ENCODE measurements at places on chromosomes 4 and X.
A peak's percentile ranks its signal among the peaks of the same experiment; 100 is the strongest.

- no peak for DNase-seq
Observed at GRCh38 chr4:24662542-24662941, 78.2 kb upstream of the DHX15 start.

- no peak for DNase-seq
Observed at GRCh38 chrX:133384454-133384853, 30.8 kb downstream of the GPC4 start.

GRCh38 chr4:95293014-95293413, 255.8 kb downstream of the UNC5C start:
- no peak for DNase-seq

GRCh38 chr4:20983763-20984575, 283.7 kb downstream of the PACRGL start:
- DNase-seq: no peak

DNA sequence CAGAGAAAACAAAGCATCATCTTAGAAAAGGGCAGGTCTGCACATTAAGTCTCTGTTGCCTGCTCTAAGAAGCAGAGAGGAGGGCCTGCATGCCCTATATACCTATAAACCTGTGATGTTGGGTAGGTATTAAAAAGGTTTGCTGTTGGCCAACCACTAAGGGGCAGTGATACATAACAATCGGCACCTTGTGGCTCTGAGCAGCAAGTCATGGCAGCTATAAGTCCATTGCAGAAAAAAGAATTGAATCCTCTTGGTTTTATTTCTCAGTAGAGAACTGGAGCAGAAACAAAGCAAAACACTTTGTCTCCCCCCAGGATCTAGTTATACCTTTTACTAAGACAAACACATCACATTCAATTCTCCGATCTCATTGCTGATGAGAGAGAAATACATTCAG, 1364.4 kb downstream of the STIM2 start:
- peak; percentile 57 for DNase-seq

- DNase-seq: no peak
Observed at GRCh38 chrX:71923516-71923915, 12.9 kb downstream of the NHSL2 start.

DNA sequence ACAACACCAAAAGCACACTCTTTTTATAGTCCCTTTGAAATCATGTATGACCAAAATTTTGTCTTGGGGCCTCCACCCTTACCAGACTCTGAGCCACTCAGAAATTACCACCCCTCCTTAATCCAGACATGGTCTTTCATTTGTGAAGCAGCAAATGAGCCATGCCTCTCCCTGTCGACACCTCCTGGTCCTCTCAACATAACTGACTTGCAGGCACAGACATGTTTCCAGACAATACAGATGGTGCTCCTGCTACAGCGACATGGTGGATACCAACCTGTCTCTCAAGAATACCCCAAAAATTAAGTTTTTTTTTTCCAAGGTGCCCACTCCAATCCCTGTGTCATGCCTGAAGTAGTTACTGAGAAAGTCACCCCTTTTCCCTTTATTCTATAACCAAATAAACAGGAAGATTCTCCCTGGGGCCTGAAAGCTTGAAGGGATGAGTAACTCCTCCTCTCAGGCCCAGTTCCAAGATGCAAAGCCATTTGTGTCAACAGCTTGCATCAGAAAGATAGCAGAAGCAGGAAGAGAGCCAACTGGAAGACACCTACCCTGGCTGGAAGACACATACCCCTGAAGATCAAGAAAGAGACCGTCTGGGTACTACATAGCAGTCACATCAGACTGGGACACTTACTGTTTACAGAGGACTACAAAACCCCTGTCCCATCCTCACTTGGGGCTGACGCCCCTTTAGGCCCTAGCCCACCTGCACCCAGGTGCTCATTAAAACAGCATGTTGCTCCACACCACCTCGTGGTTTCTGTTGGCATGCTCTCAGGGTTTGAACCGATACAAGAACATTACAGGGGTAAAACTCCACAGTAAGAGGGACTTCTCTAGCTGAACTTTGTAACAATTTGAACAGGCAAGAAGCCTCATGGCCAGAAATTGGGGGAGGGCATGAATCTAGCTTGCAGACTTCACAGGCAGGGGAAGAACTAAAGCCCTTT, 5.5 kb upstream of the UGT2B17 start:
- peak; percentile 4 for DNase-seq

DNA sequence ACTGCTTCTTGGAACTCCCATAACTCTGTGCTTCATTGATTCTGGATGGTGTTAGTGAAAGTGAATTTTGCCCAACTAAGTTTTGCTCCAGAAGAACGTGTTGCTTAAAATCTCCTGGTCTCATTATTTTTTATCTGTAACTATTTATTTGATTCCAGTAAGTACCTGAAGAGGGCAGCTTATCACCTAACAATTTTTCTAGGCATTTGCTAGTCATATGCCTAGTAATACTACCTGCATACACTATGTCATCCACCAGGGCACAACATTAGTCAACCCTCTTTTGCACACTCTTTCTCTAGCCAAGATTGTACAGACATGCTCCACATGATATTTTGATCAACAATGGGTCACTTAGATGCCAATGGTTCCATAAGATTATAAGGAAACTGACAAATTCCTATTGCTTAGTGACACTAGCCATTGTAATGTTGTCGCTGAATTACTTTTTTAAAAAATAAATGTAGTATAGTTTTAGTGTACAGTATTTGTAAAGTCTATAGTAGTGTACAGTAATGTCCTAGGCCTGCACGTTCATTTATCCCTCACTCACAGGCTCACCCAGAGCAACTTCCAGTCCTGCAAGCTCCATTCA, 499.9 kb upstream of the AADAT start:
- peak; percentile 67 for DNase-seq

DNA sequence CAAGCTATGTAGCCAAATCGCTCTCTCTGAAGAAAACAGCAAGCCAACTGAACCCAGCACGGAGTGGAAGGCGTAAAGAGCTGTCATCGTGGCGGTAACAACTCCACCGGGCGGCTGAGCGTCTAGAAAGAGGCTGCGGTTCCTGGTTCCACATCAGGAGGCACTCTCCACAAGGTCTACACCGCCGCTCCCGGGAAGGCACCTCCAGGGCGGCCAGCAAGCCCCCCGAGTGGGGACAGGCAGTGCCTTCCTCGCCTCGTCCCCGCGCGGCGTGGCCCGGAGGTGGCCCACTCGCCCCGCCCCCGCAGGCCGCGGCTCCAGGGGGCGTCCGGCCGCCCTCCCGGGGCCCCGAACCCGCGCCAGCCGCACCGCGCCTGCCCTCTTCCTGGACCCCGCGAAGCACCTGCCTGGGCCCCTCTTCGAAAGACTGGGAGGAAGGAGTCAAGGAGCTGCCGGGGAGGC, 755 bp downstream of the KLHL8 start:
- peak; percentile 42 for DNase-seq

- peak; percentile 1 for DNase-seq
Observed at GRCh38 chr4:78829296-78829695, 53.1 kb downstream of the BMP2K start.

DNA sequence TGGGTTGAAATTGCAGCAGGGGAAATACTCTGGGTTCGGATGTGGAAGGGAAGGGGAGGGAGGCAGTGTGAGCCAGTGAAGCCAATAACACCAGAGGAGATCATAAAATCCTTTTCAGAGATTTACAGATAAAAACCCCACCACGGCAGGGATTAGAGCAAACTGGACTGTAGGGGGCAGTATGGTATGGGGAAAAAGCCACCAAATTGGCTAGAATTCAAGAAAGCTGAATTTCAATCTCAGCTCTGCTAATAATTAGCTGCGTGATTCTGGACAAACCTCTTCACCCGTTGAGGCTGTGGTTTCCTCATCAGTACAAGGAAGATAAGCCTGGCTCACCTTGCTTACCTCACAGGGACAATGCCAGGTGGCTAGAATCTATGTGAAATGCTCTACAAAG, 108.1 kb downstream of the ATG4A start:
- peak; percentile 61 for DNase-seq

GRCh38 chr4:7462509-7462971, 27.8 kb upstream of the PSAPL1 start:
- peak; percentile 28 for DNase-seq

DNA sequence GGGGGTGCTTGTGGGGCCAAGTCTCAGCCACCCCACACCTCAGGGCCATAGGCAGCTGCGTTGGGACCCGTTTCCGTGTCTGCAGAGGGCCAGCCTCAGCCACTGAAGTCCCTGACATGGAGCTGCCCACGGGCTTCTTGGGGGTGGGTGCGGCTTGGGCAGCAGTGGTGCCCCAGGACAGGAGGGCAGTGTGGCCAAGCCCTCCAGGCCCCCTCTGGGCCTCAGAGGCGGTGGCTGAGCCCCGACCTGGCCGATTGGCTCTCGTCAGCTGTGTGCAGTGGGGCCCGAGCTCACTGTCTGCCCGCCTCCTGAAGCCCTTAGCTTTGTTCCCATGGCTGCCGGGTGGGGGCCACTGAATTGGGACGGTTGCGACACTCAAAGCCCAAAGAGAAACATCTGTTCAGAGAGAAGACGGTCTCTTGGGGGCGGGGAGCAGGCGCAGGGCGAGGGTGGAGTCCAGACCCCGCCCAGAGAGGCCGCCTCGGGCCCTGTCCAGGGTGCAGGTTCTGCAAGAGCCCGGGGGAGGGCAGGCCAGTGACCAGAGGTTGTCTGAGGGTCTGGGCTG, 9.1 kb downstream of the FGFR3 start:
- DNase-seq: no peak

GRCh38 chrX:27086237-27086636, 376.9 kb downstream of the PPP4R3C start:
- DNase-seq: no peak

DNA sequence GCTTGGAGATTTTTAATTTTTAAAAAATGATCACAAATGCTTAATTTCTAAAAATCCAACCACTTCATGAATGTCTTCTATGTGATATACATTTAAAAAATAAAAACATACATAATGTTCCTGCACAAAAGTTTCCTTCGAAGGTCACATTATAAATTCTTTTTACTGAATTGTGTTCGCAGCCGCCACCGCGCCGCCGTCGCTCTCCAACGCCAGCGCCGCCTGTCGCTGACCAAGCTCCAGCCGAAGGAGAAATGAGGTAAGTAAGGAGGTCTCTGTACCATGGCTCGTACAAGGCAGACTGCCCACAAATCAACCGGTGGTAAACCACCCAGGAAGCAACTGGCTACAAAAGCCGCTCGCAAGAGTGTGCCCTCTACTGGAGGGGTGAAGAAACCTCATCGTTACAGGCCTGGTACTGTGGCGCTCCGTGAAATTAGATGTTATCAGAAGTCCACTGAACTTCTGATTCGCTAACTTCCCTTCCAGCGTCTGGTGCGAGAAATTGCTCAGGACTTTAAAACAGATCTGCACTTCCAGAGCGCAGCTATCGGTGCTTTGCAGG, 48.8 kb upstream of the NEUROG2 start:
- DNase-seq: no peak

DNA sequence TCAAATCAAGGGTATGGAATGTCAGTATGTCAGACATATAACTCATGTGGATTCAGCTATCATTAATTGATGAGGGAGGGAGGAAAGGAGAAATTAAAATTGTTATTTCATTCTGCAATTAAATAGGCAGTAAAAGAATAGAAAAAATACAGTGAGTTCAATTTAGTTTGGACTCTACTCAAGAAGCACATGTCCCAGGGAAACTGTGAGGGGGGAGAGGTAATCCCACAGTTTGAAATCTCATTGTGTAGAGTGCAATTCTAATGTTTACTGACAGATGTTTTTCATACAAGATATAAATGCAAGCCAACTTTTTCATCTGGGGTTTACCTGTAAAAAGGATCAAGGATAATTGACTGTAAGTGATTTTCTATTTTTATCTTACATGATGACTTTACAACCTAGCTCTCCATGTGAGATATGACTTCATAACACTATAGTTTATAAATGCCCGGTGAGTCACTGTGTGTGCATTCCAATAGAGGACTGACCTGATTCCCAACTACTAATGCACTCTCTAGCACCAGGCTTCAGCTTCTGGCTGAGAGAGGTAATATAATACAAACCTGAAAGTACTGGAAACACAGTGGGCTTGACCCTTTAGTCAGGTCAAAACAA, 35.2 kb upstream of the SCD5 start:
- peak; percentile 94 for DNase-seq

DNA sequence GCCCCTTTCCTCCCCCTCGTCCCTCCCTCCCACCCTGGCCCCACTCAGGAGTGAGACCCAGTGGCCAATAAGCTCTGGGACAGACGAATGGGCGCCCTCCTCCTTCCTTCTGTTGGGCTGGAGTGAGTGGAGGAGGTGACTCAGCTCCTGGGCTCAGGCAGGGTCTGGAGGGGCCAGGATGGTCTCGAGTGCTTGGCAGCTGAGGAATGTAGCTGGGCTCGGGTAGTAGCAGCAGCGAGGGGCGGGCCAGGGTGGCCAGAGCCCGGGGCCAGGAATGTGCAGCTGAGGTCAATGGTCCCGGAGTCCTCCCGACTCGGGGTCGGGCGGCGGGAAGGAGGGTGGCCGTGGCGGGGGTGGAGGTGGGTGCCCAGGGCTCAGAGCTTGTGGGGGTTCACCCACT, 15.0 kb downstream of the G6PD start:
- DNase-seq: peak; percentile 80

- DNase-seq: no peak
Observed at GRCh38 chr4:120994521-120994920, 72.0 kb upstream of the PRDM5 start.

DNA sequence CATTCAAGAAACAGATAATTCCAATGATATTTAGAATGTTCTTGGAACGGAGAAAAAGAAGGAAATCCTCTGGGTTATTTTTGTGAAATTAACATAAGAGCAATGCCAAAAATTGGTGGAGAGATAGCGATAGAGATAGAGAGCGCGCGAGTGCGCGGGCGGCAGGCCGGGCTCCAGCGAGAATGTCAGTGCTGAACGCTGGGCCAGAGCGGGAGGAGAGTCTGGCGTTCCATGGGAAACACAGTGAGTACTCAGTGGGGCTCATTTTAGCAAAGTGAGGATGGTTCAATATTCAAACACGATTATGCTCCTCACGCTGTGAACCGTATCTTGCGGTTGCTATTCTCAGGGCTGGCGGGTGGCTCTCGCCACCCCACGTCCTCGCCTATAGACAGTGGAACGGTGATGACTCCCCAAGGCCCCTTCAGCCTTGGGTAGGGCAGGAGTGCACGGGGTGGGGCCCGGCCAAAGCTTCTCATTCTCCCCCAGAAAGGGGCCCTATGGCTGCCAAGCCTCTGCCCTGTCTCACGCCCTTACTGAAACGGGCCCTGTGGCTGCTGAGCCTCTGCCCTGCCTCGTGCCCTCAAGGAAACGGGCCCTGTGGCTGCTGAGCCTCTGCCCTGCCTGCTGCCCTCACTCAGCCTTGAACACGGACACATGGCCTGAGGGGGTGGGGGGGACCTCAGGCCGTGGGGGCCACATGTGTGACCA, 16.9 kb downstream of the CPLX1 start:
- no peak for DNase-seq

GRCh38 chr4:76563454-76564122, 128.6 kb downstream of the SHROOM3 start:
- DNase-seq: no peak

GRCh38 chr4:149141391-149141790, 674.3 kb downstream of the IQCM start:
- DNase-seq: no peak

GRCh38 chr4:102787096-102787881, 26.5 kb upstream of the MANBA start:
- DNase-seq: peak; percentile 63
